ENCODE measurements at places on chromosomes 2 and 18.

GRCh38 chr2:40209761-40210160 is 242.1 kb downstream of the SLC8A1 start:
- no peak for DNase-seq

DNA sequence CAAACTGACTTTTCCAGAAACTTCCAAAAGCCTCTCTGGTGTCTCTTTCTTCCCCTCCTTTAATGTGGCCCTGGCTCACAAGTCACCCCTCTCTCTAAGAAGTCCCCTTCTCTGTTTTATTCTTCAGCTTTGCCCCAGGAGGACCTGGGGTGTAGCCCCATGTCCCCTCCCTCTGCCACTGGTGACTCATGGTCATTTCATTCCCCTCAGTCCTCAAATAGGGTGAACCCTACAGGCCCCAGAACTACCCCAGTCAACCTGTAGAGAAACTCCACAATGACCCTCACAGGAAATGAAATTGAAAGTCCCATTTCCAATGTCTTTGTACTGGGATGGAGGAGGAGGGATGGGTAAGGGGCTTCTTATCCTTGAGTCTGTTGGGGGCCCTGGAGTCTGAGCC is 6.2 kb upstream of the SPEG start:
- DNase-seq = no peak

DNA sequence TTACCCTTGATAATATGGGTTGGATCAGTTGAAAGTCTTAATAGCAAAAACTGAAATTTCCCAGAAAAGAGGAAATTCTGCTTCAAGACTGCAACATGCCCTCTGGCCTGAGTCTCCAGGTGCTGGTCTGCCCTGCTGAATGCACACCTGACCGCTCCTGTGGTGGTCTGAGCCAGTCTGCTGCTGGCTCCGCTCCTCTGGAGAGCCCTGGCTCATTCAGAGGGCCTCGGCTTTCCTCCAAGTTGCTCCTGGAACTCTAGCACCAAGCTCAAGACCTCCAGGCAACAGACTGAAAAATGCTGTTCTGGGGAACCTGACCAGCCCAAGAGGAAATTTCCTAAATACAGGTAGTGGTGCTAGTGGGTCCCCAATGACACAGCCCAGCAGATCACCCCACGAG is 64.8 kb downstream of the DIPK1C start:
- DNase-seq = no peak

GRCh38 chr2:64675860-64676259 is 22.1 kb upstream of the SERTAD2 start:
- DNase-seq = peak; percentile 29

DNA sequence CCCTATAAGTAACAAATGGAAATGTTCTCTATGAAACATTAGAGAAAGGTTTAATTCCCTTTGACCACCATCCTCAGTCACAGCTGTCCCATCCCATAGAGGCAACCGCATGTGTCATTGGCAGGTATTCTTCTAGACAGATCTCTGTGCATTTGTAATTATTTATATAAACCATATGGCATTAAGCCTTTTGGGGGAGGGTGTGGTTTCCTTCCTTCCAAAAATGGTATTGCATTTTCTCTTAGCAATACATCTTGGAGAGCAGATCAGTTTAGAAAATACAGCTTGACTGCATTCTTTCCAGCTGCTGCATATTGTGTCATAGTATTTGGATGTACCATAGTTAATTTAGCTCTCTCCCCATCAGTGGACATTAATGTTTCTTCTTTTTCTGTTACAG is 57.7 kb downstream of the LCLAT1 start:
- peak; percentile 41 for DNase-seq

DNA sequence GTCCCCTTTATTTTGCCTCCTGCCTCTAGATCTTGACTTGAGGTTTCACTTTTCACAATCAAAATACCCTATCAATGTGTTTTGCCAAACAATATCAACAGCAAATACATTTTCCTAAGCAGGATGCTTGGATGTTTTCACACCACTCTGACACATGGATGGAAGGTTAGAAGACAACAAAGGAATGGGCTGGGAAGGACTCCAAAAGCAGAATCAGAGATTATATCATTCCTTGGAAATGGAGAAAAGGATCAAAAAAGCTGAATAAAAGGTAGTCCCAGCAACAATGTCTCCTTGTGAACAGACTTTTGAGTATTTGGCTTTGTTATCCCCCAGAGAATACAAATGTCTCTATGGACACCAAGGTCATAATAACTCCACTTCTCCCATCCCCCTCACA is 170.8 kb downstream of the ETAA1 start:
- peak; percentile 40 for DNase-seq

Measured in fibroblast of upper back skin (primary cell).